Stimulated activated CD4-positive, alpha-beta T cell treated with anti-CD3 and anti-CD28 coated beads, Interleukin-4, amount 100 ng/mL, for 4 hours (primary cell): ENCODE measurements at places on chromosomes 12 and 14.
A peak's percentile ranks its signal among the peaks of the same experiment; 100 is the strongest.

DNA sequence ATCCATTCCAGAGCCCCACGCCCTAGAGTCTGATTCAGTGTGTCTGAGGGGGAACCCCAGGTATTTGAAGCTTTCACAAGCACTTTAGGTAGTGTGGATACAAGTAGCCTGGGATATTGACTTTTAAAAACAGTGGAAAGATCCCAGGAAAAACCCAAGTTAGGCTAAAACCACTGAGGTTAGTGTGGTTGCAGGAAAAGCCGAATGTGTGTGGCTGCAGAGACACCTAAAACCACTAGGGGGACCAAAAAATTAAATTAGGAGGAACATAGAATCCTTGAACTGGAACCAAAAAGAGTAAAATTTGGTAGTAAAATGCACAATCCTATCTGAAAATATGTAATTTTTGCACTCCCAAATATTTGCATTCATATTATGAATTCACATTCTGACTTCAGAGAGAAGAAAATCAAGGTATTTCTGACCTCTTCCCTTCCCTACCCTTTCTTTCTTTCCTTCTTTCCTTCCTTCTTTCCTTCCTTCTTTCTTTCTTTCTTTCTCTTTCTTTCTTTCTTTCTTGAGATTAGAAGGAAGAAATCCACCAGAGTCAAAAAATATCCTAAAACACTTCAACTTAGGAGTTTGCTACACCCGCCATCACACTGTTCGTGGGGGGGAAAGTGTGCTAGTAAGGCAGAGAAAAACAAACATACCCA is 37.8 kb downstream of the SLCO1A2 start:
- no peak for DNase-seq

GRCh38 chr14:35250319-35250718 is 41.9 kb upstream of the PSMA6 start:
- no peak for DNase-seq

DNA sequence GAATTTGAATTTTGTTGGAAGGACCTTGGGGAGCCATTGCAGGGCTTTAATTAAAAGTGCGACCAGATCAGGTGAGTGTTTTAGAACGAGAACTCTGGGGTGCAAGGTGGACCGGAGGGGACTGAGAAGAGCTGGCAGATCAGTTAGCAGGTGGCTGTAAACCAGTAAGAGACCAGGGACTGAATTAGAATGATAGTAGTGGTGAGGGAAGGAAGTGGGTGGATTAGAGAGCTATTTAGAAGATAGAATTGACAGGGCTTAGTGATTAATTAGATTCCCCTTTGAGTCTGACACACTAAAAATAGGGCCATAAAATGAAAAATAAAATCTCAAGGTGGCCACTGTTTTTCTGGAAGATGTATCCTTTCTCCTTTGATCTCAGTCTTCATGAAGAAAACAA is 44.8 kb downstream of the PLXNC1 start:
- no peak for DNase-seq

DNA sequence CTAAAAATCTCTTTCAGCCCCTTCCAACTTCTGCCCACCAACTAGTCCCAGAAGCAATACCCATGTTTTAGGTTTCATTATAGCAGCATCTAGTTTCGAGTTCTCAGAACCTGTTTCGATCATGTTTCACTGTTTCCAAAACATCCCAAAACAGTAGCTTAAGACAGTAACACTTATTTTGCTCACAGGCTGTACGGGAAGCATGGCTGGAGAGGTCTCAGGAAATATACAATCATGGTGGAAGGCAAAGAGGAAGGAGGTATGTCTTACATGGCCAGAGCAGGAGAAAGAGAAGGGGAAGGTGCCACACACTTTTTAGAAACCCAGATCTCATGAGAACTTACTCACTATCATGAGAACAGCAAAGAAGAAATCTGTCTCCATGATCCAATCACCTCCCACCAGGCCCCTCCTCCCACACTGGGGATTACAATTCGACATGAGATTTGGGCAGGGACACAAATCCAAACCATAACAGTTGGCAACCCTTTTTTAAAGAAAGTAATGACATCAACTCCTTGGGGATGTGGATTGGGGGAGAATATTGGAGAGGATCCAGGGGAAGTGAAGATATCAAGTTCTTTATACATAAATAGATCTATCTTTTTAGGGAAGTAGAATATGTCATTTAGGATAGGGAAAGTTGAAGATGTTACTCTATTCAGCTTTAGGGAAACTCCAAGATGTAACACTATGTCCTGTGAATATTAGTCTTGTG is 269.9 kb upstream of the PLEKHG7 start:
- no peak for DNase-seq

DNA sequence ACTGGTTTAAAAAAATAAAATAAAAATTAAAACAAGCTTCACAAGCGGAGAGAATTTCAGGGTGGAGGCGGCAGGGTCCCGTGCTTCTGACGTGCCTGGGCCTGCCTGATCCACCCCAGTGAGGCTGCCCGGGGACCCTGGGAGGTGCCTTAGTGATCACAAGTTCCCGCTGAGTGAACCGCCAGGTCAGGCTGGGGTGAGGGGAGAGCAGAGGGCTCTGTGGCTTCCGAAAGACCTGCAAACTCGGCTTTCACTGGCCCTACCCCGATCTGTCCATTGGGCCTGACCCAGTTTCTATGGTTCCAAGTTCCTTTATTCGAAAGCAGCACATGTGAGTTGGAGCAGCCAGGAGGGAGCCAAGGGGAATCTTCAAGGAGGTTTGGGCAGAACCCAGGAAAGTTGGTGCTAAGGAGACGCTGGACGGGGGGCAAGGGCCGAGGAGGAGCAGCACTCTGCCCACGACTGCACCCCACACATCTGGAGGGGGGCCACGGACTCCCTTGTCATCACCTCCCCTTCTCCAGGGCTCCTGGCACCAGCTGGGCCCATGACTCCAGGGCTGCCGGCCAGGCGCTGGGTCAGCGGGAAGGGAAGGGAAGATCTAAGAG is 12.9 kb downstream of the MMP14 start:
- DNase-seq, result no peak

- no peak for DNase-seq
These were observed 51.1 kb downstream of the ITPK1 start for GRCh38 chr14:93064411-93065271.

GRCh38 chr12:104137001-104137901 is 759 bp downstream of the NFYB start:
- DNase-seq, result peak; percentile 43

- DNase-seq, result no peak
These were observed 1246.4 kb downstream of the SLC16A7 start for GRCh38 chr12:60842181-60842580.

- DNase-seq, result no peak
These were observed 221.3 kb downstream of the SLC6A15 start for GRCh38 chr12:84691266-84691665.

DNA sequence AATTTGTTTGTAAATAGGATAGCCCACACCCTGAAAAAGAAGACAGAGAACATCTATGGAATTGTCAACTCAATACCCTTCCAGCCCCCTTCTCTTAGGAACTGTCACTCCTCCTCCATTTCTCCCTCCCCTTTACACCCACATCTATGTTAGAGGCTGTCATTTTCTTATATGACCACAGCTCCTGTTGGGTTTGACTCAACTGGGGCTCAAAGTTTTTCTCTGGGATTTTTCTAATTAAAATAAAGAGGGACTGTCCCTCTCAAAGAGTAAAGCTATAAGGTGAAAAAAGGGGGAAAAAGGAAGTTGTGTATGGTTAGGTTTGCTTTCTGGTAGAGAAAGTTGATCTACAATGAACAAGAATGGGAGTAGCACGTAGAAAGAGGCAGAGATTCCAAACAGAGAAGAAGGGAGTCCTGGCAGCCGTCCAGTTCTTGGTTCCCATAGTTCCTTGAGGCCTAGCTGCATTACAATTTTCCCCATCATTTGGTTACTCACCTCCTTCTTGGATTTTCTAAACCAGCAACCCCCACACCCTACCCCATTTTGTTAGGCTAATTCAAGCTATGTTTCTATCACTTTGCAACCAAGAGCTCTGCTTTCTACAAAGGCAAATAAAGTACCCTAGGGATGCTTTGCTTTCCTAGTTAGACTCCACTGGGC is 44.3 kb upstream of the STK38L start:
- no peak for DNase-seq

DNA sequence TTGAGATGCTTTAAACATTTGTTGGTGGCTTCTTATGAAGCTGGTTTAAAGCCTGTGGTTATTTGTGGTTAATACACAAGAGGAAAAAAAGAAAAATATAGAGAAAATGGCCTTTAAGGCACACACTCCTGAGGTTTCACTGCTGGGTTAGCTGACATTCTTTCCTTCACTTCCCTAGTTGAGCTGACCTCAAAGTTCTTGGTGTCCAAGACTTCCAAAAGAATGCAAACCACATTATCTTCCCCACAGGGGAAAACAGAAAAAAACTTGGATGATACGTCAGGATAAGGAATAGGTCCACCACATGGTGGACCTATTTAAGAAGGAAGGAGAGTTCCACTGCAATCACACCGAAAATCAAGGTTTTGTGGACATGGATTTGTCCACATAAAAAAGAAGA is 94.3 kb downstream of the SLC25A21 start:
- no peak for DNase-seq

GRCh38 chr14:70810621-70811020 is 1.3 kb upstream of the MAP3K9 start:
- DNase-seq, result no peak

DNA sequence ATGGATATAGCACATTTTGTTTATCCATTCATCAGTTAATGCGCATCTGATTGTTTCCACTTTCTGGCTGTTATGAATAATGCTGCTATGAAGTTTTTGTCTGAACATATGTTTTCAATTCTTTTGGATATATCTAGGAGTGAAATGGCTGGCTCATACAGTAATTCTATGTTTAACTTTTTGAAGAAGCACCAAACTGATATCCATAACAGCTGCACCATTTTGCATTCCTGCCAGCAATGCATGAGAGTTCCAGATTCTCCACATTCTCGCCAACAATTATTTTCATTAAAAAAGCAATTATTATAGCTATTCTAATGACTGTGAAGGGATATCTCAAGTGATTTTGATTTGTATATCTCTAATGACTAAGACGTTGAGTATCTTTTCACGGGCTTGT is 89.9 kb upstream of the PPP4R3A start:
- no peak for DNase-seq

DNA sequence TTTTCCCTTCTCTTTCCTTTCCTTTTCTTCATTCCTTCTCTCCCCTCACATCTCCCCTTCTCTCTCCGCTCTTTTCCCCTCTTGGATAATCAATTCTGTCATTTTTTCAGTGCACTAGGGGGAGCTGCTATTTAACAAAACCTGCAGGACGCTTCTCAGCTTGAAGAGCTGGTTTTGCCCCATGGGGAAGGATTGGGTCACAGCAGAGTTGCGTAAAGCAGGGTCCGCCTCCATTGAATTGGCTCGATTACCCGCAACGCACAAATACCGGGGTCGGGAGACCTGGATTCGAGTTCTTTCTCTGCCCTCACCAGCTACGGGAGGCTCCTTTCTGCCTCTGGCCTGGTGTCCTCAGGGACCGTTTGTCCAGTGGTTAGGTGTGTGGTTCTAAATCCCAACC is 42.1 kb upstream of the CHGA start:
- no peak for DNase-seq

DNA sequence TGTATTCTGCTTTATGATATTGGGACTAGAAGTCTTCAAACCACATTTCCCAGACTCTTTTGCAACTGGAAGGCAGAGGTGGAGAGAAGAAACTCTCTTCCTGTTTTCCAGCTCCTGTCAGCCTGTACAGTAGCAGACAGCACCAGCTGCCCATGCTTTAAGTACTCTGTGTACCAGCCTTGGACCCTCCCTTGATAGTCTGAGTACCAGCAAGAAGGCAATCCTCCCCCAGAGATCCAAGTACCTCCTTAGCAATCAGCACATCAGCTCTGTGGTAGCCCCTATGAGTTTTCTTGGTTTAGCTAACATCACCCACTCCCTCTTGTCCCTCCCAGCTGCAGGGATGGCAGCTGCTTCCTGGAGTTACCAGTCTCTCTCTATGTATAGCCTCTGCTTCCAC is 56.3 kb downstream of the STXBP6 start:
- no peak for DNase-seq

DNA sequence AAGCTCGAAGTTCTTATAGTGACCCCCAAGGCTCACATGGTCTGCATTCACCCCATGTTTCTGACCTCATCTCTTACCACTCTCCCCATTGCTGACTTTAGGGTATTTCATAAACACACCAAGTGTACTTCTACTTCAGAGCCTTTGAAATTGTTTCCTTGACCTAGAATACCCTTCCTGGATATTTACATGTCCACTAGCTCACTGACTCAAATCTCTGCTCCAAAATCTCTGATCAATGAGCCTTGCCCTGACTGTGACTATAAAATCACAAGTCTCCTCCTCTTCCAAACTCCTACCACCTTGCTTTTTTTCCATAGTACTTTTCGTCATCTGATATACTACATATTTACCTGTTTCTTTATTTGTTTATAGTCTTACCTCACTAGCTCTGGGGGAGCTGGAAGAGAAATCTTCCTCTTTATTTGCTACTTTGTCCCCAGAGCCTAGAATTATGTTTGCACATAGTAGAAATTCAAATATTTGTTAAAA is 105.1 kb downstream of the RMST start:
- DNase-seq, result no peak

GRCh38 chr12:78951803-78952551 is 87.4 kb downstream of the SYT1 start:
- no peak for DNase-seq

- DNase-seq, result no peak
These were observed 32.7 kb downstream of the NOPCHAP1 start for GRCh38 chr12:105018776-105019175.

GRCh38 chr12:31518680-31519227 is 72.2 kb downstream of the DENND5B start:
- DNase-seq, result no peak

GRCh38 chr12:70609739-70610491 is 27.3 kb downstream of the PTPRB start:
- DNase-seq, result no peak

DNA sequence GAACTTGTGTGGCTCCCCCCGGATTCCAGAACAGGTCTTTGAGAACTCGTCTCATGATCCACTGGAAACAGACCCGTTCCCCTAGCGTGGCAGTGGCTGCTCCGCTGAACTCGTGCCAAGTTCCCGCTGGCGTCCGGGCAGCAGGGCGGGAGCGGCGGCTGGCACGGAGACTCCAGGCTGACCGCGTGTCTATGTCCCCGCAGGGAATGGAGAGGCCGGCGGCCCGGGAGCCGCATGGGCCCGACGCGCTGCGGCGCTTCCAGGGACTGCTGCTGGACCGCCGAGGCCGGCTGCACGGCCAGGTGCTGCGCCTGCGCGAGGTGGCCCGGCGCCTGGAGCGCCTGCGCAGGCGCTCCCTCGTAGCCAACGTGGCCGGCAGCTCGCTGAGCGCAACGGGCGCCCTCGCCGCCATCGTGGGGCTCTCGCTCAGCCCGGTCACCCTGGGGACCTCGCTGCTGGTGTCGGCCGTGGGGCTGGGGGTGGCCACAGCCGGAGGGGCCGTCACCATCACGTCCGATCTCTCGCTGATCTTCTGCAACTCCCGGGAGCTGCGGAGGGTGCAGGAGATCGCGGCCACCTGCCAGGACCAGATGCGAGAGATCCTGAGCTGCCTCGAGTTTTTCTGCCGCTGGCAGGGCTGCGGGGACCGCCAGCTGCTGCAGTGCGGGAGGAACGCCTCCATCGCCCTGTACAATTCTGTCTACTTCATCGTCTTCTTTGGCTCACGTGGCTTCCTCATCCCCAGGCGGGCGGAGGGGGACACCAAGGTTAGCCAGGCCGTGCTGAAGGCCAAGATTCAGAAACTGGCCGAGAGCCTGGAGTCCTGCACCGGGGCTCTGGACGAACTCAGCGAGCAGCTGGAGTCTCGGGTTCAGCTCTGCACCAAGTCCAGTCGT is 1.5 kb downstream of the APOLD1 start:
- peak; percentile 73 for DNase-seq
